ENCODE measurements at places on chromosomes 5 and 9.

DNA sequence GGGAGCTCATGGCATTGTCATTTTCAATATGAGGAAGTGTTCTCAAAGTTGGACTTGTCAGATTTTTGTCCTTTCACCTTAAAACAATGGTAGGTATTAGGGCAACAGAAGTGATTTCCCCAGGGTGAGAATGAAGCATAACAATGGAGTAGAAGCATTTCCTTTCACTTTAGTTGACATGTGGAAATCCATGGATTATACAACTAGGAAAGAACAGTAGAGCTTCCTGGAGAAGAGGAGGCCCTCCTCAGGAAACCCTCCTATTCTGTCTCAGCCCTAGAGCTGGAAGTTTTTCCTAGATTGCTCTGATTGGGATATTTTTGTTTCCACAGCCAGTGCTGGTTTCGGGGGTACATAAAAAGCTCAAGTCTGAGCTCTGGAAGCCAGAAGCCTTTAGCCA, 13.8 kb upstream of the REEP2 start:
- no peak for DNase-seq

- peak; percentile 27 for DNase-seq
Observed at GRCh38 chr5:139795074-139796001, at the start of gene PSD2. Gene PSD2 (plus strand): TSS chr5:139795808. CDS start chr5:139809441, 13,633 bp downstream.

GRCh38 chr9:89633920-89634319, 29.1 kb downstream of the GADD45G start:
- no peak for DNase-seq

DNA sequence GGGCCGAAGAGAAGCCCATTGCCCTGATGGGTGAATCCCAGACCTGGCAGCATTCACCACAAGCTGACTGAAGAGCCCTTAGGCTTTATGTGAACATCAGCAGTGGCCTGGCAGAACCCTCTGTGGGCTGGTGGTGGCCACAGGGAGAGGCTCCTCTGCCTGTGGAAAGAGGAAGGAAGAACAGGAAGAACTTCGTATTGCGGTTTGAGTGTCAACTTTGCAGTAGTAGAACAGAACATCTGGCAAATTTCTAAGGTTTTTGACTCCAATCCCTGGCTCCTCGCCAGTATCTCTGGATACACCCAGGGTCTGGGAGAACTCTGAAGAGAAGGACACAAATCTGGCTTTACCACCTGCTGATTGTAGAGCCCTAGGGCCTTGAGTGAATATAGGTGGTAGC, 356.4 kb upstream of the GRAMD2B start:
- no peak for DNase-seq

DNA sequence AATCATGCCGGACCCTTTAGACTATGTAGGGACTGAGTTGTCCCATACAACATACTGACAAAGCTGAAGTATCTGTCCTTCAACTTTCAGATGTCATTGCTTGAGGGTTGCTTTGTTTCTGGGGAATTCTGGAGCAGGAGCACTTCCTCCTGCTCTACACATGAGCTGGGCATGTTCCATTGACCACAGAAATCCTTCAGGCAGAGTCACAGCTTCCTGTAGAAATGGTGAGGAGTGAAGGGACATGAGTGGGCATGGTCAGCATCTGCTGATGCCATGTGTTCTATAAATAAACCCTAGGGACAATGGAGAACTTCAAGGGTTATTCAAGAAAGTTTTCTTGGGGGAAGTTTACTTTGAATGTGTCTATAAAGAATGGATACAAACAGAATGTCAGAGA, 296.6 kb upstream of the FBXL7 start:
- no peak for DNase-seq

DNA sequence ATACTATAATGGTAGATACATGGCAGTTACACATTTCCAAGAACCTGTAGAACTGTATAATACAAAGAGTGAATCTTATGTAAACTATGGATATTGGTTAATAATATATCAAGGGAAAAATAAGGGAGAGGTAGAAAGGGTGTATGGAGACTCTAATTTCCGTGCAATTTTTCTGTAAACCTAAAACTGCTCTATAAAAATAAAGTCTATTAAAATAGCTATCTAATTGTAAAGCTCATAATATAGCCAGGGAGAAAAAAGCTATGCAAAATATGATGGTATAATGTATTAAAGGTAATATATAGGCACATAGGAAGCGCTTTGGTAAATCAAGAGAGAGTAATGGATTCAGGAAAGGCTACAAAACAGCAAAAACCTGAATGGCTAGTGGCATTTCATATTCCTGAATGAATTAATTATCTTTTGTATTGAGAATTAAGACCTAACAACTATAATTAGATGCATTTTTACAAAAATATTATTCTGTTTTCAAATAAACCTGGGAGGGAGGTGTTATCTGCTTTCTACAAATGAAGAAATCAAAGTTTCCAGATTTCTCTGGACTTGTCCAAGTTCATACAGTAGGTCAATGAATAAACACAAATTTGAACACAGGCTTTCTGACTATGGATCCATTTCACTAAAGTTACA, 22.8 kb downstream of the ANXA1 start:
- DNase-seq = peak; percentile 52

- DNase-seq = no peak
Observed at GRCh38 chr5:32790411-32790951, 79.4 kb downstream of the NPR3 start.

GRCh38 chr5:85849411-85849810, 768.3 kb upstream of the COX7C start:
- DNase-seq = no peak

DNA sequence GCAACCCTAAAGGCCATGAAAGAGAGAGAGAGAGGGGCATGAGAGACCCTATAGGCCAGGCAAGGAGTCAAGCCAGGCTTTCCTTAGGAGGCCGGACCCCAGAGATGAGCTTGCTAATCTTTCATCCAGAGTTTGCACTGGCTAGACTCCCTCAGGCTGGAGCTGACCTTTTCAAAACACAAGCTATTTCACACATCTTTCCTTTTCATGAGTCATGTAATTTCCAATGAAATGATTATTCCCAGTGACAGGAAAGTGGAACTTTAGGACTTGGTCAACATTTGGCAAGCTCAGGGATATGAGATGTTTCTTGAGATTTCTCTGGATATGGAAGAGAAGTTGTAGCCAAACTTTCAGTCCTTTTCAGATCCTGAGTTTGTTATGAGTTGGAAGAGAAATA, 117.7 kb downstream of the TARS1 start:
- DNase-seq = no peak

DNA sequence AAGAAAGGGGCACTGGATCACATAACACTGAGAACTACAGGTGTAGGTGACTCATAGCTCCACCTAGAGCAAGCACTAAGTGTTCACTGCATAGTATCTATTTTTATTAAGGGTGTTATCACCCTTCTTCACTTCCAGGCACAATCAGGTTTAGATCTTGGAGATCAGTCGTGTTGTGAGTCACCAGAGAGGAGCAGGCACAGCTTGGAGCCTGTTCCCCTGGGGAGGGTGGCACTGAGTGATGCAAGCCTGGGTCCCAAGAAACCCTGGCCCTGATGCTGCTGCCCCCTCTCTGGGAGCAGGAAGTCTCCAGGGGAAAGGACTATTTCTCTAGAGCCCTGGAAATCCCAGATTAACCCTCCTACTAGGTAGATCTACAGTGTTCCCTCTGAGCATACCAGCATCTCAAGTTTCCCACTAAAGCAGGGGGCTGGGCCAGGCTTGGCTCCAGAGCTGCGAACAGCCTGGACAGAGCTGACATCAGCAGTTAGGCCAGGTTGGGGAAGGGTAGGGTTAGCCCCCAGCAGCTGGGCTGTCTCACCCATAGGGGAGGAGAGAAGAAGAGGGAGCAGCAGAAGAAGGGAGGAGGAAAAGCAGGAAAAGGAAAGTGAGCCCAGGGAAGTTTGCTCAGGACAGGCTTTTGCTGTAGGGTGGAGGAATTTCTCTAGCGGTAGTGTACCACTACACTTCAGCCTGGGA, 28.1 kb upstream of the SPINK4 start:
- DNase-seq = no peak

- DNase-seq = no peak
Observed at GRCh38 chr9:122168356-122168755, 8.6 kb downstream of the MORN5 start.

Measured in CD4-positive, alpha-beta T cell treated with Interleukin-12 subunit alpha and Interleukin-12 subunit beta, for 1 hour (primary cell).